ENCODE measurements at places on chromosomes 5 and 9. TPM values are rescaled to one million over a fixed set of nuclear protein-coding genes. Genes with fewer than 3 reads are reported as not detected.

Gene HSPA5
- total RNA-seq = 242 TPM

Gene LCN9
- total RNA-seq = not detected

Gene GOLM1
- total RNA-seq = 31.2 TPM

DNA sequence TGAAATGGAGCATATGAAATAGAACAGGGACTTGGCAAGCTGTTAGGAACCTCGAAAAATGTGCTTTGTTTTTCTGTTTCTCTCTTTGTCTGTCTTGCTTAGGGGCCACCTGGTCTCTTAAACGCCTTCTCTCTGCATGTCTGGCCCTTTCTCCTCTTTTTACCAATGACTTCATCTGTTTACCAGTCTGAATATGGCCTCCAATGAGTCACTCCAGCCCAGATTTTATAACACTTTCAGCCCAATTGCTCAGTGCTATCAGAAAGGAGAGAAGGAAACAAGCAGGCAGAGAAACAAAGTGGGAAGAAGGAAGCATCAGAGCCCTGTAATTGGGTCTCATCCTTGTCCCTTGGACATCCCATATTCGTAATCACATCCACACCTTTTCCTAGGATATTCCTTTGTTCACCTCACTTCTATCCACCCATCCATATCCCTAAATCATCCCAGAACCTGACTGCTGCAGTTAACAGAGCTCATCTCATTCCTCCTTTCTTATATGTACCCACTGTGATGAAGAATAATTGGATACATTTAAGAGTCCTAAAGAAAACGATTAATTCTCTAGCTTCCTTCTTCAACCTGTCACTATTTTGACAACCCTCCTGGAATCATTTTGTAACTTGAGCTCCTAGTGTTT, 151.8 kb upstream of the GPR151 start:
- H3K27me3 ChIP-seq = no peaks in the 10 kb centered on the region
- H3K4me1 ChIP-seq = no peaks in the 10 kb centered on the region
- no peaks in the 10 kb centered on the region for H3K36me3 ChIP-seq
- DNase-seq = no peak

- no peaks in the 10 kb centered on the region for H3K36me3 ChIP-seq
- no peak overlapping the region for H3K4me3 ChIP-seq
- H3K4me1 ChIP-seq = no peaks in the 10 kb centered on the region
- no peak for DNase-seq
Observed at GRCh38 chr9:105647595-105648349, 14.5 kb upstream of the TAL2 start.

GRCh38 chr5:31291323-31291854, 97.9 kb downstream of the CDH6 start:
- H3K4me3 ChIP-seq = no peak overlapping the region
- H3K27me3 ChIP-seq = no peaks in the 10 kb centered on the region
- no peaks in the 10 kb centered on the region for H3K36me3 ChIP-seq
- DNase-seq = no peak

Measured in right lobe of liver (tissue), 6 donors.